ENCODE measurements at places on chromosomes 7 and 10.

GRCh38 chr7:53446170-53446569 lies 410.7 kb downstream of the POM121L12 start:
- DNase-seq = no peak

DNA sequence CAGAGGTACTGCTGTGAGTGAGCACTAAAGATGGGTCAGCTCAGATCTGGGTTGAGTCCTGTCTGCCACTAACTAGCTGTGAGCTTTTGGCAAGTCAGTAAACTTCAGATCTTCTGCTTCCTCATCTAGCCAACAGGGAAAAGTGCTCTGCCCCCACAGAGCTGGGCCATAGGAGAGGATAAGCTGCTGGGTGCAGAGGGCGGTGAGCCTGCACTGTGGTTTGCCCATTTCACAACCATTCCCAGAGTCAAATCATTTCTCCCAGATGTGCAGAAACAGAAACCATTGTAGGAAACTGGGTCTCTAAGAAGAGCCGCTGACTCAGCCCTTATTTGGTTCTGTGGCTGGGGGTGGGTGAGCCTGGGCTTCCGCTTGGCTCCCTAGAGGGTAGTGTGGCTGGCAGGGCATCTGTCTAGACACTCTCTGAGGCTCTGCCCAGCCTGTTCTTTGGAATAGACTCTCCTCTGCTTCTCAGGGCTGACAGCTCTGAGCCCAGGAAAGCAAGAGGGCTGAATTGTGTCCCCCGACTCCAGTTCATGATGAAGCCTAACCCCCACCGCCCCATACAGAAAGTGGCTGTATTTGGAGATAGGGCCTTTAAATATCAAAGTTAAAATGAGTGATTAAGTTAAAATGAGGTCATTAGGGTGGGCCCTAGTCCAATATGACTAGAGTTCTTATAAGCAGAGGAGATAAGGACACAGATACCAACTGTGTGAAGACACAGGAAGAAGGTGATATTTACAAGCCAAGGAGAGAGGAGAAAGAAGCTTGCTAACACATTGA lies 29.5 kb upstream of the ARHGAP22 start:
- no peak for DNase-seq

- no peak for DNase-seq
These were observed 34.7 kb upstream of the C10orf71 start for GRCh38 chr10:49264177-49264677.

DNA sequence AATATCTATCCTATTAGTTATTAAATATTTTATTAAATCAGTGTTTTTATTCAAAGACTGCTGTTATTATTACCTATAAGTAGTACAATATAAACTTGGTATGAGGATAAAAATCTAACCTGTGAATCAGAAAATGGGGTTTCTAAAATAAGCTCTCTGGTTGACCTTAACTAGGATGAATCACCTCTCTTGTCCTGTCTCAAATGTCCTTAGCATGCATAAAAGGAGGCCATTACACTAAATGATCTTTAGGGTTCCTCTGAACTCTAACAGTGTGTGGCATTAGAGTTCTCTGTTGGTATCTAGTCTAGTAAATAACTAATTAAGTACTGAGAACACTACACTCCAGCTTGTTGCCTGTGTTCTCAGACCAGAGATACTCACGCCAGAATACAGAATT lies 143.1 kb upstream of the LRRTM3 start:
- no peak for DNase-seq

- DNase-seq = no peak
These were observed 23.1 kb downstream of the KLF6 start for GRCh38 chr10:3761904-3762303.

DNA sequence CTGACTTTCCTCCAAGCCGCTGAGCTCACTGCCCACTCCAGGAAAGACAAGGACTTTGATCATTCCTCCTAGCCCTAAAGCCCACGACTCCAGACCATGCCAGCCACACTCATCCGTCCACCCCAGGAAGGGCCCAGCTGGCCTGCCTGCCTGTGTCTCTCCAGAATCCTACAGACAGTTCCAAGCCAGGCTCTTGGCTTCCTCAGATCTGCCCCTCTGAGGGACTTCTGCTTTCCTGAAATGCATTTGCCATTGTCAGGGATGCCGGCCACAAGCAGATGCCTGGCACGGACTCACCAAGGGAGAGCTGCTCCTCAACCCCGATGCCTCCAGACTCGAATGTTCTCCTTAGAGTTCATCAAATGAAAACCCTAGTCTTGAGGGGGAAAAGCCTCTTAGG lies 155.8 kb downstream of the OAT start:
- no peak for DNase-seq

DNA sequence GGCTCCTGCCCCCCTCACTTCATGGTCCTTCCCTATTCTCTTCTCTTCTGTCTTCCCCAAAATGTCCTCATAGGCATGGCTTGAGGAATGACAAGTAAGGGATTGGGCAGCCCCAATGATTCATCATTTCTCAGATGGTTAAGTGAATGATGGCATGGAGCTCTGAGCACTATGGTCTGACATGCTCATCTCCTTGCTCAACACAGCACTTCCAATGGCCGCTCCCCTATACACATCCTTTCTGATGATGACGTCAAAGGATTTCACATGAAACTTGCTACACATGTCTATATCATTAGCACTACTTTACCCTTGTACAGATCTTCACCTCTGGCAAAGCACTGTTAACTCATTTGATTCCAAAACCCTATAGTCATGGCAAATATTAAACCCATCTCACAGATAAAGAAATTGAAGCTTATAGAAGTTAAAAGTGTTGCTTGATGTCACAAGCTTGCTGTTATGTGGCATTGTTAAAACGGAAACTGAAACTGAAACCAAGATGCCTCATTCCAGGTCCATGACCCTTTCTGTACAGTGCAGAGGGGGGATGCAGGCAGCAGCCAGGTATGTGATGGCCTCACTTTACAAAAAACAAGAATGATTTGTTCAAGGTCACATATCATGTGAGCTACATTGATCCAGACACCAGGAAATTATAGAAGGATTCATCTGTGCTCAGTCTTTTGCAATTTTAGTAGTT lies 90.0 kb upstream of the PLXNA4 start:
- no peak for DNase-seq

GRCh38 chr10:128417826-128418225 lies 291.6 kb upstream of the MKI67 start:
- DNase-seq = no peak

GRCh38 chr10:24911029-24911428 lies 41.4 kb downstream of the PRTFDC1 start:
- no peak for DNase-seq

DNA sequence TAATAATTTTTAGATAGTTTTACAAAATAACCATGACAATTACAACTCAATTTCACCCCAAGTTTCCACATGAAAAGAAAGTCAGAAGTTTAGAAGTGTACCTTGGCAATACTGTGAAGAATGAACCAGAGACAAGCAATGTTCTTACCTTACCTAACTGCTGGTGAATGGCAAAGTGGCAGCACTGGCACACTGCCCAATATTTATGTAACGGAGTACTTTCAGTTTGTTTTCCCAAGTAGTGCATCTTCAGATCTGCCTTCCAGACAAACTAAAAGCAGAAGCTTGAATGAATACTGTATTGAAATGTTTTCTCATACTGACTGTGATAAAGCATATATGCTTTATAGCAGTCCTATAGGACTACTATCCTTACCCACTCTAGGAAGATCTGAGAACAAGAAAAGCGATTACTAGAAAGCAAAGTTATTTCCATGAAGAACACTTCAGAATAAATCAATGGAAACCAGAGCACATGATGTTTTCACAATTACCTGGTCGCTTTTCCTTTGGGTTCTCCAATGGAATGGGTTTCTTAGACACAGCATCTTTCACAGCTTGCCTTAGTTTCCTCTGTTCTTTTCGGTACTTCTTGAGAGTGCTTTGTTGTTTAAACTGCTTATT lies 1.5 kb downstream of the NOC3L start:
- no peak for DNase-seq

GRCh38 chr10:103106539-103106938 lies 86.5 kb downstream of the NT5C2 start:
- DNase-seq = no peak

DNA sequence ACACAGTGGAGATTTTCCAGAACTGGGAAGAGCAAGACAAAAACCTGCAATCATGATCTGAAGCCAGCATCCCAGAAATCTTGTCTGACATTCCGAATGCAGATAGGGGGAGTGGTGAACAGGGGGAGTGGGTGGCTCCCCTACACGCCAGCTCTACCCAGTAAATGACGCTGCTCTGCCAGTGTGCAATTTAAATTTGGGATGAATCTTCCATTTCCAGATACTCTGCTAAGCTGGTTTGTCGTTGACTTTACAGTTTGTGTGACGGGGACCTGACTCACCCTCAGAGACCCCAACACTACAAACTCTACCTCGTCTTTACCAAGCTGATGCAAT lies 68.7 kb upstream of the CAMK2B start:
- no peak for DNase-seq

DNA sequence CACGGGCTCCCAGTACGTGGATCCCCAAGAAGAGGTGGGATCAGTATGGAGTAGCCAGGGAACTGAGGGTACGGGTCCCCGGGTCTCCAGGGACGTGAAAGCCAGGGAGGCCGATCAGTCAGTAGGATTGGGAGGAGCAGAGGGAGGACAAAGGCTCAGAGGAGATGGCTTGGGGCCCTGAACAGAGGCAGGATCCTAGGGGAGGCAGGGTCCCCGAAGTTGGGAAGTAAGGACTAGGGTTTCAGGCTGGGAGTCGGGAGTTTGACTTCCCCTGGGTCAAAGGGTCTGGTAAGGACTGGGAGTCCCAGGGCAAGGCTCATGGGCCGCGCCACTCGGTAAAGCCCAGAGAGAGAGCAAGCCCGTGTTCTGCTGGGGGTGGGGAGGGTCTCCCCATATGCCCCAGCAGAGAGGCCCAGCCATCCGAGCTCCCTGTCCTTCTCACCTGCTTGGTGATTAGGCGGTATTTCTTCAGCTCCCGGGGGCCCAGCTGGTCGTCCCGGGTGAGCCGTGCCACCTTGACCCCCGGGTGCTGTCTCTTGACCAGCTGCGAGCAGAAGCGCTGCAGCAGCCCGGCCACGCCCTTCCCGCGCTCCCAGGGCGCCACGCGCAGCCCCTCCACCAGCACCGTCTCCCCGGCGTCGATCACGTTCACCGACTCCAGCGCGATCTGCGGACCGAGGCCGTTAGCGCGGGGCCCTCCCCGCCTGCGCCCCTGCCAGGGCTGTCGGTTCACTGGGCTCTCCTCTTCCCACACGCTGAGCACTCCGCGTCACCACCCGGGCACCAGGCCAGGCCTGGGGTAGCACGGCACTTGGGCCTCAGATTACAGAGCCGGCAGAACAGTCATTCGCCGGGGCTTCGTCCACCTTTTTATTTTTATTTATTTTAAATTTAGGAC lies 7.0 kb downstream of the NAT16 start:
- DNase-seq = peak; percentile 19

DNA sequence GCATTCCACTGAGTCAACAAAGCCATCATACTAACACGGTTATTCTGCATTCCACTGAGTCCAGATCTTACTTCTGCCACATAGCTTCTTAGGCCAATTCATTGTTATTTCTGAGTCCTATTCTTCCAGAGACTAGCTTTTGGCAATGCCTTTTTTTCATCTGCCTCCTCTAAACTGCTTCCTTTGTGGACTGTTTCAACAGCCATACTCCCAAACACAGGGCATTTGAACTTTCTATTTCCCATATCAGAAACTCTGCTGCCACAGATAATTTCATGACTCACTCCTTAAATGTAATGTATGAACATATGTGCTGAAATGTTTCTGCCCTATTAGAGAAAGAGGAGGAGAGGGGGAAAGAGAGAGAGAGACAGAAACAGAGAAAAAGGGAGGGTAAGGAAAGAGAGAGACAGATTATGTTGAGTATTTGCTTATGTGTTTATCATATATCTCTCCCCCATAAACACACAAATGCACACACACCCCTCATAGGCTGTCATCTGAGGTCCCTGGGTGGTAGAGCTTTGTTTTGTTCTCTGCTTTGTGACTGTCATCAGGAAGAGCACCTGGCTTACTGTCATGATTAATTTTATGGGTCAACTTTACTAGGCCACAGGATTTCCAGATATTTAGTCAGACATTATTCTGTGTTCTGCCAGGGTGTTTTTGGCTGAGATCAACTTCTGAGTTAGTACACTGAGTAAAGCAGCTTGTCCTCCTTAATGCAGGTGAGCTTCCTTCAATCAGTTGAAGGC lies 308.0 kb upstream of the KCND2 start:
- DNase-seq = no peak

GRCh38 chr7:92917230-92917629 lies 80.9 kb upstream of the CDK6 start:
- no peak for DNase-seq

DNA sequence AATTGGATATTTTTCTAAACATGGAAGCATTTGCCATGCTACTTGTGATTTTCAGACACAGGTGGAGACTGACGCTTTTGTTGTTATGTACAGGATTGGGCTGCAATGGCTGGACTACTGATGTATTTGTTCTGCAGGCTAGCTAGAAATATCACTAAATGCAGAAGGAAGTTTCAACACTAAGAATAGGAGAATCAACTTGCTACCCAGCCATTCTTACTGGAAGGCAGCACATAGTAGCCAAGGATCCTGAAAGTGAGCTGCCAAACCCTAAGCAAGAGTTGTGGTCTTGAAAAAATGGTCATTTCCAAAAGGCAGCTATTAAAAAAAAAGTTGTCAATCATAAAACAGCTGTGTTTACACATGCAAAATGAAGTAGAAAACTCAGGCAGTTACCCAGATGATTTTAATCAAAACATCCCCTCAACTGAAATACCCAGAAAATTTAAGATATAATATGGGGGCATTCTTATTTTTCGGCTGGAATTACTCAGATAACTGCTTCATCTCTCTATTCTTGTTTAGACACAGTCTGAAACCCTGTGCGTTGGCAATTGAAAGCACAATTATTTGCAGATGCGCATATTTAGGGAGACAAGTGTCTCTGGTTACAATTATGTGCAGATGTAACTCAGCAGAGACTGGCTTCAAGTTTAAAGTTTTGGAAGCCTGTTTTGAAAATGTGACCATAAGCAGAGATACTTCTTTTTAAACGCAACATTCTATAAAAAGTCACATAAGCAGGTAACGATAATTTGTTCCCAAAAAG lies 31.2 kb downstream of the GFRA1 start:
- DNase-seq = no peak

DNA sequence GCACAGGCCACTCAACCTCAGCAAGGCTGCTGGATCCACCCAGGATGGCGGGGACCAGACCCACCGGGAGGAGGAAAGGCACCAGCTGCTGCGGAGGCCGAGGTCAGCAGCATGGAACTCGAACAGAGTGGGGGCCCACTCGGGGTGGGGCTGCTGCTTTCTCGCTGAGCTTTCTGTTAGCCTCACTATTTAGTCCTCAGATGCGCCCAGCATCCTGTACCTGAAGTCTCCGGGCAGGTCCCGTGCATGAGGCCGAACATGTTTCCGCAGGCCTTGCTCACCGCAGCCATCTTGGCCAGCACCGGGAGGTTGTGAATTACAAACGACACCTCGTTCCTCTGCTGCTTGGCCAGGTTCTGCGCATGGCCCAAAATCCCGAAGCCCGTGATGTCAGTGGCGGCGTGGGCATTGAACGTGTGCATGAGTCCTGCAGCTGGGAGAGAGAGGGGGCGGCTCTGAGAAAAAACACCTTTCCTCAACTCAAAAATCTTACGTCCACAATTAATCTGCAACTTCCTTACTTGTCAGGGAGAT lies 22.8 kb upstream of the PHYH start:
- DNase-seq = no peak

- peak; percentile 10 for DNase-seq
These were observed 1.4 kb upstream of the RTKN2 start for GRCh38 chr10:62270020-62270419.
